ENCODE measurements at places on chromosomes 12 and 14. TPM values are rescaled to one million over a fixed set of nuclear protein-coding genes. Genes with fewer than 3 reads are reported as not detected.

DNA sequence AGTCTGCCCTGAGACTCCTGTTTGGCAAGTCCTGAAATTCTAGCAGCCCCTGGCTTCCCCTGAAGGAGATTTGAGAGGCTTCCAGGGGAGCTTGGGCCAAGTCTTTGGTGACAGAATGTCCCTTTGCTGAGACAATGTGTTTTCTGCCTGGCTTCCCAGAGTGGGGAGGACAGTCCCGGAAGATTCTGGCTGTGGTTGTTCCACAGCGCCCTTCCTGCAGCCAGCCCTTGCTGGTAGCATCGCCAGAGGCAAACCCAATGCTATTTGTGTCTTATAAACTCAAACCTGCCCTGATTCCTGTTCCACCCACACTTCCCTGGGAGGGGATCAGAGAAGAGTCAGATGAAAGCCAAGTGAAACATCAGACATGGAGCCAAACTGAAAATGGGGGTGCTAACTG lies 56.4 kb upstream of the OAS1 start:
- no peak for DNase-seq

DNA sequence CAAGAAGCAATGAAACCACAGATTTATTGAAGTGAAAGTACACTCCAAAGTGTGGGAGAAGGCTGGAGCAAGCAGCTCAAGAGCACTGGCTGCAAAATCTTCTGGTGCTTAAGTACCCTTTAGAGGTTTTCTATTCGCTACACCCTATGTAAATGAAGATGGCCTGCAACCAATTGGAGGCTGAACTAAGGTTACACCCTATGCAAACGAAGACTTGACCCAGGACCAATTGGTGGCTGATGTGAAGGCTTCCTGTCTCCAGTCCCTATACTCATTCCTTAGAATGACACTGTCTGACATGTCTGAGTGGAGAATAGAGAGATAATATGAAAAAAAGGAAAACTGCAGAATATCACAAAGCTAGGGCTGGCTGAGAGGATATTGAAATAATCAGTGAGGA lies 57.2 kb downstream of the ALG10B start:
- no peak for DNase-seq

The AQP6 gene
- 0.32 TPM for total RNA-seq

DNA sequence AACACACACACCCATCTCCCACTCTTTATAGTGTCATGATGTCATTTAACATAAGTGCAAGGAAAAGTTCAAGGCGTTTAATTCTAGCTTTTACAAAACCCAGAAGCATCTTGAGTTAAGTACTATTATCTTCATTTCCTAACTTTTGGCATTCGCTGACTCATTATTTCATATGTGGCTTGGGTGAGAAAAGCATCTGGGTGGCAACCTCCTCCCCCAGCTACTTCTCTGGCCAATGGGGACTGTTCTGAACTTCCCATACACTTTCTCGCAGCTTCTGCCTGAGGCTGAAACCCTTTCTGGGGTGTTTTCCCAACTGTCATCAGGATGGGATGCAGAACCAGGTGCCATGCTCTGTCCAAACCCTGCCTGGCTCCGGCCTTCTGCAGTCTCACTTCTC lies 2.8 kb upstream of the MARK3 start:
- DNase-seq: no peak

DNA sequence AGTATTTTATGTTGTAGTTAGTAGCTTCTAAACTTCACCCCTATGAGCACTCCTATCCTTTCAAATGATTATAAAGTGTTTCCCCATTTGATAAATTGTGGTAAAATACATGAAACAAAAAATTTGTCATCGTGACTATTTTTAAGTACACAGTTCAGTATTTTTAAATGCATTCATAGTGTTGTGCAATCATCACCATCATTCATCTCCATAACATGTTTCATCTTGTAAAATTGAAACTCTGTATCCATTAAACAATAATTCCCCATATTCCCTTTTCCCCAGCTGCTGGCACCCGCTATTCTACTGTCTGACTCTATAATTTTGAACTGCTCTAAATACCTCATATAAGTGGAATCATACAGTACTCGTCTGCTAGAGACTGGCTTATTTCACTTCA lies 52.5 kb downstream of the ATP23 start:
- DNase-seq: no peak

- DNase-seq: no peak
Measured at GRCh38 chr14:88941414-88941813, 117.0 kb downstream of the TTC8 start.

- DNase-seq: peak; percentile 92
Measured at GRCh38 chr12:70242695-70243509, at the start of gene CNOT2. Gene CNOT2, plus strand, starts transcription at chr12:70243433. Its CDS starts 34,794 bp downstream, at chr12:70278227.

The GLT8D2 gene
- 17.9 TPM for total RNA-seq

The LIN7A gene
- total RNA-seq: 25.4 TPM
